ENCODE measurements at places on chromosomes 1 and 21. TPM values are rescaled to one million over a fixed set of nuclear protein-coding genes. Genes with fewer than 3 reads are reported as not detected.

TTC39A gene
- total RNA-seq, result 15.6 TPM

KRTAP19-3 gene
- total RNA-seq, result not detected

DCAF6 gene
- 52.0 TPM for total RNA-seq

TMEM240 gene
- 8.1 TPM for total RNA-seq

MAB21L3 gene
- 3.1 TPM for total RNA-seq

LMX1A gene
- total RNA-seq, result not detected

DNA sequence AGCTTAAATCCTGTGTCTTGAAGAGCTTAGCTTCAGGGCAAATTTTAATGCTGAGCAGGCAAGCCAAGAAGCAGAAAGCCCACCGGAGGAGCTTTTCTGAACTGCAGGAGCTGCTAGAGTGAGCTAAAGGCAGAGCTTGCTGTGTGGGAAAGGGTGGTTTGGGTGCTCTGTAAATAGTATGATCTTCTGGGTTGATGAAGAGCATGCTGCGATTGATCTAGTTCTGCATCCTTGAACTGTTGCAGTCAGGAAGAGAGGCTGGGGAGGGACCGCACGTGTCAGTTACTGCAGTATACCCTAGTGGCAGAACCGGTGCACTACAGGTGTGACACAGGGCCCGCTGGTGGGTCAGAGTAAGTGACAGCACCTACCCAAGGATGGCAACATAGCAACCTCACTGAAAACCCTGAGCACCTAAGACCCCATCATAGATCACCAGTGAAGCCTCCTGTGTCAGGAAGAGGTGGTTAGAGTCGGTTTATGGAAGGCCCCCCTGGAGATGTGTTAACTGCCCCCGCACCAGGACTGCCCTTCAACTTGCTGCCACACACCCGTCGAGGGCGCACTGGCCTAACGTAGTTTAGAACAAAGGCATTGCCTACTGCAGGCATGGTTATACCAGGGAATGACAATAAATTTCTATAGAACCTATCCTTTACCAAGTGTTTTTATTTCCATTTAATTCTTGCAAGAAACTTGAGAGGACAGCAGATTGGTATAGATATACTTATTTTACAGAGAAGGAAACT lies 146.0 kb upstream of the KIAA0040 start:
- peak; percentile 47 for DNase-seq

DNA sequence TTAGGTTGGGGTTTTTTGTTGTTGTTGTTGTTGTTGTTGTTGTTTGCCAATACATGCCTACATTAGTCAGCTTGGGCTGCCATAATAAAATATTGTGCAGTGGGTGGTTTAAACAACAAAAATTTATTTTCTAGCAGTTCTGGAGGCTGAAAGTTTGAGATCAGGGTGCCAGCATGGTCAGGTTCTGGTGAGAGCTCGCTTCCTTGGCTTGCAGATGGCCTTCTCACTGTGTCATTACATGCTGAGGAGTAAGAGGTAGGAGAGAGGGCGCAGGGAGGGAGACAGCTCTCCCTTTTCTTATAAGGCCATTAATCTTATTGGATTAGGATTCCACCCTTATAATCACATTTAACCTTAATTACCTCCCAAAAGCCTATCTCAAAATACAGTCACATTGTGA lies 52.7 kb downstream of the DIRAS3 start:
- no peak for DNase-seq

DNA sequence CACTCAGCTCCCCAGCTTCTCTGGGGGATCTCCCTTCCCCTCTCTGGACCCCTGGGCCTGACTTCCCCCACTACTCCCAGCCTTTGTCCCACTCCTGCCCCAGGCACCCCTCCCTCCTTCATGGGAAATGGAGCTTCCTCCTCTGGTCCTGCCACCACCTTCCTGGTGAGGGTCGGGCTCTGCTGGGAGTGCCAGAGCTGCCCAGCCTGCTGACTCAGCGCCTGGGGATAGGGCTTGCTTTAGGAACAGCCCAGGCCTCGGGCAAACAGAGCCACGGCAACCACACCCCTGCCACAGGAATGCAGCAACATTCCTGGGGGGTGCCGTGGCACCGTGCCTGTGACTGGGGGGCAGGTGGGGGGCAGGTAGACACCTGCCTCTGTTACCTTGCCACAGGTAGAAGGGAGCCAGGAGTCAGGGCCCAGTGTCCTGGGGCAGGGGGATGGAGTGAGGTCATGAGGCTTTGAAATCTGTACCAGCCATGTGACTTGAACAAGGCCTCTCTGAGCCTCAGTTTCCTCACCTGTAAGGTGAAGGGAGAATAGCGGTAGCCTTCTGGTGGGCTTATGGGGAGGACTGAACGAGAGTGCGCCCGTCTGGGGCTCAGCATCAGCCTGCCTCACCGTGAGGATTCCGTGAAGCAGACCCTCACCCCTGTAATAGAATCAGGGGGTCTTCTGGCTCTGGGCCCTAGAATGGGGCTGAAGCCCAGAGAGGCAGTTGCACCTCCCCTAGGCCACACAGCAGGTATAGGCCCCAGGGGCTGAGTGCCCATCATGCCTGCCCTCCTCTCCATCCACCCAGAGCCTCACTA lies 17.8 kb upstream of the EPHA2 start:
- DNase-seq, result peak; percentile 78

- DNase-seq, result no peak
Observed at GRCh38 chr1:232300466-232300865, 329.5 kb downstream of the SIPA1L2 start.

- peak; percentile 58 for DNase-seq
Observed at GRCh38 chr1:28580722-28581530, 11.1 kb upstream of the RAB42 start.

DNA sequence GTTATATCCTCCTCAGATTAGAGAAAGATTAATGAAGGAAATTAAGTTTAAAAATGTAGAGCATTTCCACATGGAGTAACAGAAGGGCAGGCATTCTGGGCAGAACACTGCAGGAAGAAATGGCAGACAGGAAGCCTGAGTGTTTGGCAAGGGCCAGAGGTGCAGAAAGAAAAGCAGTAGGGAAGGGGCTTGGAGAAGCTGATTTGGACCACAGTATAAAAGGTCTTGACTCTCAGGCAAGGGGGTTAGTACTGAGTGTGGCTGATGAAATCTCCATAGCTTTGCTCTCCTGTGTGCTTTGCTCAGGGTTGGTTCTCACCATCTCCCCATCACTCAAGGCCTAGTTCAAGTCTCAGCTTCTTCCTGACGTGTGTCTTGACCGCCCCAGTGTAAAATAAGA lies 80.2 kb downstream of the SLC45A1 start:
- DNase-seq, result no peak

DNA sequence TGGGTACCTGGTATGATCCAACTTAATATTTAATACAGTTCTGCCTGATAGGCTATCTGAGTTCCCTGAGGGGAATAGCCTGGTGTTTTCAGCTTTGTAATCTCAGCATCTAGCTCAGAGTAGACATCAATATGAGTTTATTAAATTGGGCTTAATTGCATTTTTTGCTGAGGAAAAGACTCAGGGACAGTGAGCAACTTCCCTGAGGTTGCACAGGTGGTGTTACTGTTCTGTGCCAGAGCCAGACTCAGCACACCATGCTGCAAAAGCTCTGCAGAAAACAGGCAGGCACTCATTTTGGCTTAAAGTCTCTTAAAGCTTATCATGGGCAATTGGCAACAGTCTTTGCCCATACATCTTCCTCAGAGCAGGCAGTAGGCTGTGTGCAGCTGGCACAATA lies 90.5 kb upstream of the JUN start:
- DNase-seq, result no peak

Data from cardiac muscle cell (in vitro differentiated cells and primary cell).